SK-N-SH treated with all-trans-retinoic acid at 6 μM for 48 hours (cell line): ENCODE measurements at places on chromosomes 7 and 10.

DNA sequence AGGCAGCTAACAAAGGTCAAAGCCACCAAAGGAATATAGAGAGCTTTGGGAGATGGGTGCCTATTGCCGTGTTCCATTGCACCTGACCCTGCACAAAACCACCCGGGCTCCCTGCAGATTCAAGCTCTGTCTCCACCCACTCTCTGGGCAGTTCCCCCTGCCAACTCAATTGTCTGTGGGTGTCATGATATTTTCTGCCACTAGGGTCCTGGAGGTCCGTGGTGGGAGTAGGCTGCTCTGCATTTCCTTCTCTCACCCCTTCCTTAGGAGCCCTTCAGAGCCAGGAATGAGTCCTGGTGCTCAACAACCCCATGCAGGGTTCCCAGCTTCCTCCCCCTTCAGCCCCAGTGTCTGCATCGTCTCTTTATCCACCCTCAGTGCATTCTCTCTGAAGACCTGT lies 34.1 kb downstream of the PNLIPRP2 start:
- ATAC-seq = peak; percentile 40; the same call in 1 of the 3 replicates

GRCh38 chr7:2514473-2515423 lies 4.8 kb upstream of the LFNG start:
- no peak for ATAC-seq

DNA sequence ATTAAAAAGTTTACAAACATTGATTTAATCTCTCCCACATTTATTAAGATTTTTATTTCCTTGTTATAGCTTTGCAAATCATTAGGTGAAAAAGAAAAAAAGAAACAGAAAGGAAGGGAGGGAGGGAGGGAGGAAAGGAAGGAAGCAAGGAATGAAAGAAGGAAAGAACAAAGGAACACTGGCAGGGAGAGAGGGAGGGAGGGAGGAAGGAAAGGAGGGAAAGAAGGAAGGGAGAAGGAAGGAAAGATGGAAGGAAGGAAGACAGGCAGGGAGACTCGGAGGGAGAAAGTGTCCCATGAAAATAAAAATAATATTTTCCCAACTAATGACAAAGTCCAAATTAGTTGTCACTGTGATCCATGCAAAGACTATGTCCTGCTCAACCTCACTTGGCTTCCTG lies 6.3 kb upstream of the ITGA8 start:
- no peak for ATAC-seq

DNA sequence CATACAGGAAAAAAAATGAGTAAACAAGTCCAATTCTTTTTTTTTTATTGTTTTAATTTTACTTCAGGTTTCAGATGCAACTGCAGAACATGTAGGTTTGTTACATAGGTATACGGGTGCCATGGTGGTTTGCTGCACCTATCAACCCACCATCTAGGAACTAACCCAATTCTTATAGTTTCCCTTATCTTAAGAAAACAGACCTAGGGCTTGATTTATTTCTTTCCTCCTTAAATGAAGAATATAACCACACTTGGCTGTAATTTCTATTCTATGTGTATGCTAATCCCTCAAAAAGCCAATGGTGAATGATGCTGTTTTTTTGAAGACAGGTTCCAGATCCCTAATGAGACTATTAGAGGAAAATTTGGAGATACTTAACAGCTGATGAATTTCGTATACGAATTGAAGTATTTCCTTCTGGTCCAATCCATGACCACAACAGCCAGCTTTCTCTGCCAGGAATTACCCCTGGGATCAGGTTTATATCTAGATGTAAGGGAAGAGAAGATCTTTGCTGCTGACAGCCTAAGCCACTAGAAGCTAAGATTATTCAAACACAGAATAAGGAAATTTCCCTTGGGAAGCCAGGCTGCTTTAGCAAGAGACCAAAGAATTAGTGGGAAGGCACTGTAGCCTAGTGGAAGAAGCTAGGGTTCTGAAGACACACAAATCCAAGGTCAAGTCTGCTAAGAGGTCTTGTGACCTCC lies 115.8 kb downstream of the INHBA start:
- ATAC-seq = no peak

GRCh38 chr10:83765731-83766130 lies 373.6 kb upstream of the GHITM start:
- ATAC-seq = no peak

DNA sequence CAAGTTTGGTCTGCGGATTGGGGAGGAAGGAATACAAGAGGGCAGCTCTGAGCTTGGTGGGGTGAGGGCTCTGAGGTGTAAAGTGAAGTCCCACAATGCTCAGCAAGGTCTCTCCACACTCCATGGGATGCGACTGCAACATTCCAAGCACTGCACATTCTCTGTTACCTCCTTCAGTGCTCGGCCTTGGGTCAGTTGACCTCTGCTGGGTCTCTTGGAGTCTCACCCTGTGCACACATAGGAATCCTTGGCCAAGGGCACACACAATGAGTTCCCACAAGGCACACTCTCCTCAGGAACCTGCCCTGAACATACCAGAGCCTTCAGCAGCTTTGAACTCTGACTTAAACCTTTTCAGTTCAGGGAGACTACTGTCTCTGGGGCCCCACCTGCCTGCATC lies 2.4 kb upstream of the WDFY4 start:
- no peak for ATAC-seq

GRCh38 chr10:28125701-28126100 lies 126.8 kb upstream of the ODAD2 start:
- ATAC-seq = no peak

DNA sequence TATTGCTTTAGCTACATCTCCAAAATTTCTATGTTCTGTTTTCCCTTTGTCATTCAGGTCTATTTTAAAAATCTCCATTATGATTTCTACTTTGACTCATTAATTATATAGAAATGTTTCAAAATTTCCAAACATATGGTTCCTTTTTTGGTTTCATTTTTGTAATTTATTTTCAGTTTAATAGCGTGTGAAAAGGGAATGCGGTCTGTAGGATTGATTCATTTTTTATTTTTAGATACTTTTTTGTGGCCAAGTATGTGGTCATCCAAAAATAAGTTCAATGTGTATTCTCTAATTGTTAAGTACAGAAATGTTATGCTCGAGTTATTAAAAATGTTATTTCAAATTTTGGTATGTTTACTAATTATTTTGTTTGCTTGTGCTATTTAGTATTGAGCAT lies 72.5 kb upstream of the ANKRD1 start:
- ATAC-seq = no peak

- ATAC-seq = no peak
Measured at GRCh38 chr10:78596556-78596955, 472.2 kb upstream of the ZMIZ1 start.

GRCh38 chr10:109899356-109900331 lies 23.7 kb downstream of the XPNPEP1 start:
- no peak for ATAC-seq

DNA sequence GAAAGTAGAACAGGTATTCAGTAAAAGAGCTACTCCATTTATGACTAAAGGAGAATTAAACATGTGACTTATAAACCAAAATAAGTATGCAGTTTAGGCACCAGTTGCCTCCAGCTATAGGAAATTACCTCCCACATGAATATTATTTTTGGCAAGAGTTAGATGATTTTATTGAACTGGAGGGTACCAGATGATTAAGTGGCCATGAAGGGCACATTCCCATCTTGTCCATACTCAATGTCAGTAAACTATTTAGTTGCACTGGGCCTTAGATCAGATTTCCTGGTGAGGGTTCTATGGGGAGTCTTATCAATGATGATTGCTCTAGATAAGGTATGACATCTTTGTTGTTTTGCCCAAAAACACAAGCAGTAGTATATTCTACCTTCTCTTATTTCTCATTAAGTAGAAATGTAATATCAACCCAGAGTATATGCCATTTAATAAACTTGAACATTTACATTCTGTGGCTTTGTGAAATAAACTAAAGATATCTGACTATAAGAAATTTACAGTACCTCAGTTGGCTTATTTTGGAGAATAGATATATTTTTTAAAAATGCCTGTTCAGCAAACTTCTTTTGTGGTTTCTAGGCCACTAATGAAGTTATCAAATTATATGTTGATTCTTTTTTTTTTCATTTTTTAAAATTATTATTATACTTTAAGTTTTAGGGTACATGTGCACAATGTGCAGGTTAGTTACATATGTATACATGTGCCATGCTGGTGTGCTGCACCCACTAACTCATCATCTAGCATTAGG lies 145.3 kb downstream of the SEMA3A start:
- ATAC-seq = no peak

DNA sequence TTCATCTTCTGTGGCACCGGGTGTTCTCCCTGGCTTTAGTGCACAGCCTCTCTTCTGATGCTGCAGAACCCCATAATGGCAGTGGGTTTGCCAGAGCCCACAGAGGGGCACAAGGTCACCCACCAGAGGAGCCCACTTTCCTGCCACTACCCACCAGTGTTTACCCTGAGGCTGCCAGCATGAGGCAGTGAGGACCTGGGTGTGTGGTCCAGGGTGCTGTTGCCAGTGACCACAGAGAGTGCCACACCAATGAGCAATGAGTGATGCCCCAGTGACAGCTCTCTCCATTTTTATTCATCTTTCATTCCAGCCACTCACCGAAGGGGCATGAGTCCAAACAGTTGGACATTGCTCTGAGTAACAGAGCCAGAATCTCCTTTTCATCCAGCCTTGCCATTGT lies 34.8 kb downstream of the MTURN start:
- ATAC-seq = no peak

- no peak for ATAC-seq
Measured at GRCh38 chr10:43653746-43654145, 5.1 kb upstream of the ZNF32 start.

- ATAC-seq = no peak
Measured at GRCh38 chr10:130411496-130412085, 275.4 kb downstream of the GLRX3 start.

- no peak for ATAC-seq
Measured at GRCh38 chr10:97664282-97664850, 22.7 kb downstream of the AVPI1 start.

- ATAC-seq = no peak
Measured at GRCh38 chr7:89757910-89758309, 396.4 kb upstream of the STEAP1 start.

DNA sequence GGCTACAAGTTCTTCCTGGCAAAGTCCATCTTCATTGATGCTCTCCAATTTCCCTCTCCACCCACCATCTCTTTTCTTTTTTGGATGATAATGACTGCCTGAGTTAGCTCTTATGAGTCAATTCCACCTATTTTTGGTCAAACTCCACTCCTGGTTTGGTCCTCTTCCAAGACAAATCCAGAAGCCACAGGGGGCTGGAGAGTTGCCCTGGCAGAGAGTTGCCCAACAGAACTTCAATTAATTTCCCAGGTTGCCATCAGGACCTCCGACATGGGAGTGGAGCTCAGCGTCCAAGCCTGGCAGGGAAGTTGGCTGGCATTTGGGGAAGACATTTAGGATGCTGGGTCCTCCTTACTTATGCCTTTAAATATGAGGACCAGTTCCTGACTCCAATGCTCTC lies 29.2 kb upstream of the KCNMA1 start:
- ATAC-seq = no peak

GRCh38 chr10:132677096-132677472 lies 108.9 kb downstream of the NKX6-2 start:
- no peak for ATAC-seq

- ATAC-seq = no peak
Measured at GRCh38 chr7:142104550-142105527, 6.7 kb upstream of the MGAM2 start.

GRCh38 chr7:6551016-6551511 lies at the start of gene GRID2IP:
Gene GRID2IP, minus strand, starts transcription at chr7:6551461. Its CDS starts 25 bp downstream, at chr7:6551436.
- no peak for ATAC-seq

GRCh38 chr10:89904755-89905154 lies 203.4 kb downstream of the KIF20B start:
- ATAC-seq = no peak

DNA sequence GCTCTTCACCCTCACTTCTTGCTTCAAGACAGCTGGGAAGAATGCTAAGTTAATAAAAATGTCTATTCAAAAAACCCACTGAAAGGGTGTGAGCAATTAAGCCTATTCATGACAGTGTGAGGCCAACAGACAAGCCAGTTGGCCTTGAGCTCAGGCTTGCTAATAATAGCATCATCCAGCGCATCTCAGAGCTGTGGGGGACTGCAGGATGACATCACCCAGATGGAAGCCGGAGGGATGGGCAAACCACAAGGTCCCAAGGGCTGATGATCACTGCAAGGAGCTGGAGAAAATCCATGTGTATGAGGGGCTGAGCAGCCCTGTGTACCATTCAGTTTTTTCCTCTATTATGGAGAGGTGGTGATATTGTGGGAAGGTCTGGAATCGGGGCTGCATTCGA lies 770.4 kb downstream of the TNS3 start:
- ATAC-seq = peak; percentile 96

DNA sequence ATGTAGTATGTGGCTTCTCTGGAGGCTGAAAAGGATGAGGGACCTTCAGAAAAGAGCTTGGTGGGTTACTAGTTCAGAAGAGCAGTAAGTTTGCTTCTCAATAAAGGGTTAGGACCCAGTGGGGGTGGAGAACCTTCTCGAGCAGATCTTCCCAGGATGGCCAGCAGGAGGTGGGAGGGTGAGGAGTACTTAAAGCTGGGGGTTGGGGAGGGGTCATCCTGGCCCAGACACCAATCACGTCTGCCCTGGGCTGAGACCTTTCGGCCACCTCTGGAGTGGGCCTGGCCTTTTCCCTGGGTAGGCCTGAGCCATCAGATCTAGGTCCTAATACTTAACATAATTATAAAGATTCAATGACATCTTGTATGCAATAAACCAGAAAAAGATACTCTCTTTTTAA lies 149.0 kb upstream of the TCF7L2 start:
- no peak for ATAC-seq

DNA sequence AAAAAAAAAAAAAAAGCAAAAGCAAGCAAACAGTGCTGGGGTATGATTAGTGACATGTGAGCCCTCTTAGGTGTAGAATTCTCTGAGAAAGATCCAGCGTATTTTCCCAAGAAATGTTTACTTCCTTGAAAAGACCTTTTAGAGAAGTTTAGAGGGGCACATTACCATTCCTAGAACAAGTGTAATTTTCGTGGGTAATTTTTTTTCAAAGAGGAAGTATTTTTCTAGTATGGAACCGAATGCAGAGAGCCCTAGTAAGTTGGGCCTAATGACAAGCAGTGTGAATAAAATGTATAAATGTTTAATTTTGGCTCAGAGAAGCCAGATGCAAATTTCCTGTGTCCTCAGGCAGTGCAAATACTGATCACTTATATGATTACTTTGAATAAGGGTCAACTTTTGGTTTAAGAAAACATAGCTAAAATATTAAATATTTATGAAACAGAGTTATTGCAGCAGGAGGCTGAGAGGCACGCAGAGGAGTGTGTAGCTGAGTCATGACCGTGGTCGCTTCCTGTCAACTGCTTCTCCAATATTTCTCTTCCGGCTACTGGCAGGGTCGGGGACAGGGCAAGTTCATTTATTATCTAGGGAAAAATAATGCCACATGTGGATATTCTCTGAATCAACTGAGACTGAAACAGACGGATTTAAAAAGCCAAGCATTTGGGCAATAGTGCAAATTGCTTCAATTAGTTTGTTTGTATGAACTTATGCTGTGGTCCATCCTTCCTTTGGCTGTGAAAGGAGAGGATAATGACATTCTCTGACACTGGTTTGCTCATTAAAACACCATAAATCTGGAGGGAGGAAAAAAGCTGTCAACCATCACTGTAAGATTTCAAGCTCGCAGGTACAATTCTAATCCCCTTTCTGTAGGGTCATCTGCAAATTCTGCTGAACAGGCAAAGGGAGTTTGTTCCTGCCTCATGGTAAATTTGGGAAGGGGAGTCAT lies 495.2 kb downstream of the GLRX3 start:
- ATAC-seq = no peak
